ENCODE measurements at places on chromosomes 16 and 17. TPM values are rescaled to one million over a fixed set of nuclear protein-coding genes. Genes with fewer than 3 reads are reported as not detected.

Gene CTRB1
- total RNA-seq = not detected

Gene NLE1
- 5.6 TPM for total RNA-seq

Gene LITAFD
- total RNA-seq = not detected

Gene CLDN9
- total RNA-seq = 0.25 TPM

Gene VASN
- total RNA-seq = 19.7 TPM

Gene TRPV3
- total RNA-seq = 0.33 TPM

Gene CAPNS2
- total RNA-seq = 0.42 TPM

Gene ABCC11
- total RNA-seq = 22.3 TPM

Gene PRKAR1A
- total RNA-seq = 118 TPM

Gene ESRP2
- total RNA-seq = 84.8 TPM

Gene GPR179
- total RNA-seq = under 0.01 TPM

Gene EVI2A
- total RNA-seq = 2.8 TPM

Gene CRYBA1
- not detected for total RNA-seq

Gene DBNDD1
- 0.09 TPM for total RNA-seq

Gene SOST
- not detected for total RNA-seq

Gene ETV4
- 1.1 TPM for total RNA-seq

Gene C16orf54
- total RNA-seq = 2.4 TPM

Gene PRAC1
- total RNA-seq = not detected

Gene CARD14
- total RNA-seq = 0.25 TPM

Gene ITFG1
- 32.1 TPM for total RNA-seq

Gene CES1
- total RNA-seq = 376 TPM

Gene SULT1A2
- total RNA-seq = 19.2 TPM

Gene ALG1
- 25.4 TPM for total RNA-seq

Gene NR1D1
- 2.3 TPM for total RNA-seq

Gene ASB16
- 0.37 TPM for total RNA-seq

Gene ATF7IP2
- total RNA-seq = 14.3 TPM

Gene GRAPL
- total RNA-seq = 4.5 TPM

Gene SCNN1B
- total RNA-seq = not detected

Gene SLC5A11
- 0.67 TPM for total RNA-seq
